Right forelimb (tissue), 1 donor: ENCODE measurements at places on chromosomes 5 and 9.

DNA sequence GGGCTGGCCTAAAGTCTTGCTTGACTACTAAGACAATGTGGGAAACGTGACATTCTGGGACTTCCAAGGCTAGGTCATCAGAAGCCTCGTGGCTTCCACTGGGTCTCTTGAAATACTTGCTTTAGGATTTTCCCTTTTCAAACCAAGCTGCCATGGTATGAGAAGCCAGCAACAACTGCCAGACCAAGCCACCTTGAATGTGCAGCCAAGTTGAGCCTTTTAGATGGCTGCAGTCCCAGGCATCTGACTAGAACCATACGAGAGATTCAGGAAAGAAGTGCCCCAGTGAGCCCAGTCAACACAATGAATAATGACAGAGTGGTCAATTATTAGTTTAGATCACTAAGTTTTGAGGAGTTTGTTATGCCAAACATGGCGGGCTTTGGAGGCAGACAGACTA, 143.3 kb downstream of the SLF1 start:
- DNase-seq = no peak

- DNase-seq = no peak
These were observed 20.2 kb downstream of the ASTN2 start for GRCh38 chr9:117394655-117395054.

DNA sequence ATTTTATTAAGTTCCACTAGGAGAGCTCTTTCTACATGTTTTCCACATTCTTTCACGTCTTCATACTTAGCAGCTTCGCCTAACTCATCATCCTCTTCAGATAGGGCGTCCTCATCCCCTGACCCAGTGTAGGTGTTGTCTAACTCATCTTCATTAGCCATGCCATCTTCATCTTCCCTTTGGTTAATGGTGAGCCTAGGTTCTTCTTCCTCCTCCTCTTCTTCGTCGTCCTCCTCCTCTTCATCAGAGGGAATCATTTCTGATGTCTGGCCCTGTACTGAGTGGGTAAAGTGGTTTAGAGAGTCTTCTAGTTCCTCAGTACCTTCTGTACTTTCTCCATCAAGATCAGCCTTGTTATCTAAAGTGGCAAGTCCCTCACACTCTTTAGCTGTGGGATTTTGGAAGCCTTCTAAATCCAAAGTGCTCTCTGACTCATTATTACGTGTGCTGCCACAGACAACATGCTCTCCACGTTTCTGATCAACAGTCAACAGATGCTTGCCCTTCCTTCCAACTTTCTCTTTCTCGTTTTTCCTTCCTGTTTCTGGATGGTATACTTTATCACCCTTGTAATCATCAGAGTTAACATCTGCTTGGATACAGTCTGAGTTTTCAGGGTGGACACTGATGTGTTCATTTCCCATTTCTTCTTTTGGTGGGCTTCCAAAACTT, 31.1 kb downstream of the TUT7 start:
- no peak for DNase-seq

GRCh38 chr5:131514316-131515283, 120.4 kb downstream of the RAPGEF6 start:
- no peak for DNase-seq

- no peak for DNase-seq
These were observed 47.7 kb downstream of the CNTRL start for GRCh38 chr9:121122246-121123032.

- no peak for DNase-seq
These were observed 9.4 kb downstream of the GLIS3 start for GRCh38 chr9:4290427-4290837.

DNA sequence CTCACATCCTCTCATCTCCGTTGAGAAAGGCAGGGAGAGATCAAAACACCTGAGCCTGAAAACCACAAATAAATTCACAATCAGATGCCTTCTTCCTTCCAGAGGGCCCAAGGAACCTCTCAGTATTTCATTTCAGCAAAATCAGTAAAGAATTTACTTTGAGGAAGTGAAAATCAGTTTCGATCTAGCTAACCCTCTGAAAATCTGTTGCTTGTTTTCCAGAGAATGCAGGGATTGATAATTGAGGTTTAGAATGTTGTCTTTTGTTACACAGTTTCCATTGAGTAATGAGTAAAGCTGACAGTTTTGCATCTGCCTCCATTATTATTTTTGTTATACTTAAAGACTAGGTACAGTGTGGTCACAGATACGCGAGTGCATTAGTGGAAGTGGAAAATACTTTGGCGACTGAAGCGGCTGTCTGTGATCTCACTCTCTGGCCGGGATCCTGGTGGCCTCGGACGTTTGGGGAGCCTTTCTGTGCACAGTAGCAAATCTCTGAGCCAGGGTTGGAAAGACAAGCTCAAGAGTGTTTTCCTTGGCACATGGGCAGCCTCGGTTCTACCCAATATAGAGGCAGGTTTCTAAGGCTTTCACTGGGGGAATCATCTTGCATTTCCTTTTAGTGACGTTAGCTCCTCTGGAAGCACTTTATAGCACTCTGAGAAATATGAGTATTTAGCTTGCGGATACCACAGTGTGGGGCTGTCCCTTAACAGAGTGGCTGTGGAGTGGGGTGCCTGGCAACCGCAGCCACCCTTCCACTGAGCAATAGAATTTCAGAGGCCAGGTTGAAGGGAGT, 32.2 kb upstream of the ANGPTL2 start:
- DNase-seq = peak; percentile 87

DNA sequence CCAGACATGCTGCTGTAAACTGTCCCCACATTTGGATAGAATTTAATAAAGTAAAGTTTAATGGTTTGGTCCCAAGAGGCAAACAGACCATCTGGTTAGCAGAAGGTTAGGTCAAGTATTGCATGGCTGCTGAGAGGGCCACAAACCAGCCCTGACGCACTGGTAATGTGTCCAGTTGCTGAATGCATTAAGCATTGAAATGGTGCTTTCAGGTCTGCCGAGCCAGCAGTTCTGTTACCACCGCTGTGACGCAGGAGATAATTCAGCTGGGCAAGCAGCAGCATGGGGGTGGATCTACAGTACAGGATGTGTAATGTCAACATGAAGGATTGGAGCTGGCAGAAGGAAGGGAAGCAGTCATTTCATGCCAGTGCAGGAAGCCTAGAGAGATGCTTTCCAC, 16.0 kb downstream of the ZNF462 start:
- peak; percentile 65 for DNase-seq

DNA sequence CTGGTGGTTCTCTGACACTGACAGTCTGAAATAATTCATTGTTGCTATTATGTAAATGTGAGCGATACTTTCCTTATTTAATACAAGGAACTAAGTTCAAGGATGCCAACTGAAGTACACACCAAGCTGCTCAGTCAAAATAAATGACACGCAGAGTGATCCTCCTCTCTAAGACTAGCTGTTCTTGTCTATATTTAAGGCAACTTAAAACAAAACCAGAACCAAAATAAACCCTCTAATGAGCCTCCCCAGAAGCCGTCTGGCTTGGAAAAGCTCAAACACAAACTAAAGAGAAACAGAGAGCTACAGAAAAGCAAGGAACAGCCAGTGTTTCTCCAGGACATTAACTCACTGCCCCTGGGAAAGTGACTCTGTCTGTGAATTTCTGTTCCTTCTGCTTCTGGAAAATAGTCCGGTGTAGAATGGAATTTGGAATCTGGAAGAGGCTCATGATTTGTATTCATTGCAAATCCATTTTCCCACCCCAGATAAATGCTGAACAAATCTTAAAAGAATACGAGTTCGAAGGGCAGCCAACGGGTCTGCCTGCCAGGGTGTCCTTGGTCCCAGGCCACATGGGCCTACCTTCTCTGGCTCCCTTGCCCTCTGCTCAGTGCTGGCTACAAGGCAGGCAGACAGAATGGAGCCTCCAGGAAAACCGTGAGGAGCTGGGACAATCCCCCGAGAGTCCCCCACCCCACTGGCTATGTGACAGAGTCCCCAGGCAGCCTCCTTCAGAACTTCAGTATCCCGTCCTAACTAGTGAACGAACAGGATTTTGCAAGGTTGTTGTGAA, 14.8 kb downstream of the GGTA1 start:
- DNase-seq = no peak

DNA sequence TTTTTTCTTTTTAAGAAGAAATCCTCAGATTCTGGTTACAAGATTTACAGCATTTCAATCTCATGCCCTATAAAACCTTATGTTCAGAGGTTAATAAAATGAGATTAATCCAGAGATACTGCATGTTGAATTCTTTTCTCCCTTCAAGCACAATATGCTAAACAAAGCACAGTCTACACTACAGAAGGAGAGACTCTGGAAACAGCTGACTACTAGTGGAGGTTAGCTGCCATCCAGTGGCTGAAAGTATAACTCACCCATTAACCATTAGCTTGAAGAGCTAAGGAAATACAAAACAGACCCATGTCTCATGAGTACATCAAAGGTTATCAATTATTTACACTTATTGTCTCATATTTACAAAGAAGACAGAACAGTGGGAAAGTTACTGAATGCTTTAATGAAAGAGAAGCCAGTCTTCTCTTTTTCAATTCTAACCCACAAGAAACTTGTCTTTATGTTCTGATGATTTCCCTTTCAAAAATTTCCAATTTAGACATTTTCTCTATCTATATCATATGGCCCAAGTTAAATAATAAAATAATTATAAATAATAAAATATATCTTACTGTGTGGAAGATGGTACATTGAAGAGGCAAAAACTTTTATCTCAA, 12.7 kb upstream of the DNAH5 start:
- no peak for DNase-seq

- peak; percentile 46 for DNase-seq
These were observed 1040.3 kb downstream of the TLE1 start for GRCh38 chr9:80649001-80649420.

GRCh38 chr5:84014966-84015365, 294.3 kb upstream of the HAPLN1 start:
- no peak for DNase-seq

DNA sequence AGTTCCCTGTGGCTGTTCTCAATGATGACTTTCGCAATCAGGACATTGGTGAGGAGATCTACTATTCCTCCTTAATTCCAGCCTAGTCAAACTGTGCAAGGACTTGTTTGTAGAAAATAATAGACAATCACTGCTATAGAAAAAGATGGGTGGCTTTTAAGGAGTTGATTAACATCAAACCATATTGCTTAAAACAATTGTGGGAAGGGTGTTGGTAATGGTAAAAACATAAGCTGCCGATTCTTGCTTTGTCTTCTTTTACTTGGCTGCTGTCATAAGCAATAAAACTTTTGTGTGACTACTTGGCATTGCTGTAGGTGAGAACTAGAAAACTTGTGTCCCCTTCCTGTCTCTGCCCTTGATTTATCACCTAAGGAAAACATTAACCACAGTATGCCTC, 561.2 kb upstream of the SEMA6A start:
- no peak for DNase-seq

GRCh38 chr5:101517795-101518194, 614.7 kb upstream of the ST8SIA4 start:
- no peak for DNase-seq

DNA sequence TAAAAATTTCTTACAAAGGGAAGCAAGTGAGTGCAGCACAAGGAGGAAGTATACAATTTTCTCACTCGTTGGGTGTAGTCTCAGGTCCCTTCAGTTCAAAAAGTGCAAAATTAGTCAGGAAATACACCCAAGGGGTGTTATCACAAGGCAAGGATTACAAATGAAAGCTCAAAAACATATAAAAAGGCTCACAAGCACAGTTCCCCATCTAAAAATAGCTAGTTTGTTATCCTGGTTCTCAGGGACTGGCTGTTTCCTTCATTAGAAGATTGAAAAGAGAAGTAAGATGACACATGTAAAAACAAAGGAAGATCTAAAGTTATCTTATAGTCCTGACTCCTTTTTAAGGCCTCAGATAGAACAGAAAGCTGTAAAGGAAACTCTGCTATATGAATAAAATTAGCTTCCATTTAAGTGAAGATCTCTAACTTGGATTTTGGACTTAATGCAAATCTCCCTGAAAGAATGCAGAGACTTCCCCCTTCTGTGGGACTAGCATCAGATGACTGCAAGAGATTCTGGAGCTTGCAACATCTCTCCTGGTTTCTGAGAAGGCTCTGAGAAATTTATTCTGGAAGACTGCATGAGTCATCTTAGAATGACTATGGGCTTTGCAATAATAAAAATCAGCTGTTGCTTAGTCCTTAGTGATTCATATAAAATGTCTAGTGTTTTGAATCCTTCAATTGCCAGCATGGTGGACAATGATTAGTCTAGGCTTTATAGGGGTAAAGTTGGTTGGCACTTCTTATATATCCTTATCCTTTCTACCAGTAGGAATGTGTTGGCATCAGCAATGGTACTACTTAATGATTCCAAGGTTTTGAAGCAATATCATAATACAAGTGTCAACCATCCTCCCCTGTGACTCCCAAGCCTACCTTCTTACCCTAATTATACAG, 25.4 kb downstream of the DAB2 start:
- DNase-seq = no peak

DNA sequence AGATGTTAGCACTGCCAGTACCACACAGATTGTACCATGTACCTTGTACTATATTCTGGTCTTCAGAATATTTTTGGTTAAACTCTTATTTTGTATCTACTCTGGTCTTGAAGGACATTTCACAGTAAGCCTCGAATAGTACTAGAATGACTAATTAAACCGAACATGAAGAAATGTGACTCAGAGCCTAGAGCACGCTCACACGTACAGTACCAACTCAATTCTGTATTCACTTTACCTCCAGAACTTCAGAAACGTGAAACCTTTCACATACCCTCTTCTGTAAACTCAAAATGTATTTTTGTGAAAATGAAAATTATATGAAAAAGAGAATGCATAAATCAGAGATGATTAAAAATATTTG, 112.8 kb downstream of the MVB12B start:
- DNase-seq = no peak

- no peak for DNase-seq
These were observed 1.5 kb downstream of the CDC42SE2 start for GRCh38 chr5:131265311-131265803.

- no peak for DNase-seq
These were observed 286.1 kb downstream of the TRPM3 start for GRCh38 chr9:70835323-70835722.

- no peak for DNase-seq
These were observed 58.1 kb upstream of the KLF9 start for GRCh38 chr9:70472268-70473249.

DNA sequence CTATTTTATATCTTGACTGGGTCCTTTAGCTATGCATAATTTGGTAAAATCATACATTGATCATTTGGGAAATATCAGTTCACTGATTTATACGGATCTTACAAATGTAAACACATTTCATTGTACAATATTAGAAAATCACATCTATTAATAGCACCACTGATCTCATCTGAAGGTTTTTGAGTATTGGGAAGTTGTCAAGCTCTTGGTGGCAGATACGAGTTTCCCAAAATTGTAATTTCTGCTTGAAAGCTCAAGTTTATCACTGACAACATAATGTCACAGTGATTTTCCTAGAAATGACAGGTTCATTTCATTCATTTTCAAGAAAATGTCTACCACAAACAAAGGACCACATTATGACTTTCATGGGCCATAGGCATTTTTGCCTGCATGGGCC, 3.0 kb upstream of the MACROH2A1 start:
- no peak for DNase-seq

DNA sequence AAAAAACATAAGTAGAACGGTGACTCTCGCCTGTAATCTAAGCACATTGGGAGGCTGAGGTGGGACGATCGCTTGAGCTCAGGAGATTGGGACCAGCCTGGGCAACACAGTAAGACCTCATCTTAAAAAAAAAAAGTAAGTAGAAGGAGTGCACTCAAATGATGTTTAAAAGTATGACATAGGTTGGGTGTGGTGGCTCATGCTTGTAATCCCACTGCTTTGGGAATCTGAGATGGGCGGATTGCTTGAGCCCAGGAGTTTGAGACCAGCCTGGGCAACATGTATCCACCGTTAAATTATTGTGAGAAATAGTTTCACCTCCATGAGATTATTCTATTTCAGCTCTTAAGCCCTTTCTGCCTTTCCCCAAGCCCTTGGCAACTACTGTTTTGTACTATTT, 11.2 kb downstream of the DENND4C start:
- no peak for DNase-seq
